ENCODE measurements at places on chromosomes 2 and 18. TPM values are rescaled to one million over a fixed set of nuclear protein-coding genes. Genes with fewer than 3 reads are reported as not detected.
A peak's percentile ranks its signal among the peaks of the same experiment; 100 is the strongest.

- no peaks in the 10 kb centered on the region for H3K4me1 ChIP-seq
- H3K4me3 ChIP-seq = no peak overlapping the region
- H3K27me3 ChIP-seq = no peaks in the 10 kb centered on the region
- H3K36me3 ChIP-seq = no peaks in the 10 kb centered on the region
- no peak for DNase-seq
These were observed 184.2 kb downstream of the RND3 start for GRCh38 chr2:150303281-150303680.

EMILIN2 gene
- 22.6 TPM for total RNA-seq

GRCh38 chr2:226118471-226119429 is 680.9 kb downstream of the IRS1 start:
- H3K4me3 ChIP-seq = peak overlapping the region; percentile 17
- H3K4me1 ChIP-seq = peaks cover 6% of the 10 kb centered on the region
- no peak overlapping the region for H3K27ac ChIP-seq

GRCh38 chr2:57330447-57330846 is 716.2 kb upstream of the VRK2 start:
- H3K4me1 ChIP-seq = no peaks in the 10 kb centered on the region
- H3K27ac ChIP-seq = no peak overlapping the region
- no peak for DNase-seq
- no peaks in the 10 kb centered on the region for H3K27me3 ChIP-seq
- no peaks in the 10 kb centered on the region for H3K36me3 ChIP-seq
- H3K4me3 ChIP-seq = no peak overlapping the region

FLACC1 gene
- 11.1 TPM for total RNA-seq

GRCh38 chr2:6359964-6360363 is 505.7 kb downstream of the CMPK2 start:
- H3K4me1 ChIP-seq = no peaks in the 10 kb centered on the region
- no peak overlapping the region for H3K4me3 ChIP-seq
- no peaks in the 10 kb centered on the region for H3K27me3 ChIP-seq
- no peaks in the 10 kb centered on the region for H3K36me3 ChIP-seq
- no peak overlapping the region for H3K27ac ChIP-seq
- DNase-seq = no peak

GRCh38 chr2:164910101-164910899 is 45.0 kb downstream of the SLC38A11 start:
- H3K36me3 ChIP-seq = no peaks in the 10 kb centered on the region
- no peak overlapping the region for H3K27ac ChIP-seq
- DNase-seq = no peak
- H3K4me3 ChIP-seq = no peak overlapping the region
- H3K4me1 ChIP-seq = peaks cover 13% of the 10 kb centered on the region
- H3K27me3 ChIP-seq = no peaks in the 10 kb centered on the region

ZAP70 gene
- 3.4 TPM for total RNA-seq

- no peak overlapping the region for H3K27ac ChIP-seq
- no peak overlapping the region for H3K4me3 ChIP-seq
- DNase-seq = no peak
These were observed 3.1 kb downstream of the STK39 start for GRCh38 chr2:168244318-168244717.

DNA sequence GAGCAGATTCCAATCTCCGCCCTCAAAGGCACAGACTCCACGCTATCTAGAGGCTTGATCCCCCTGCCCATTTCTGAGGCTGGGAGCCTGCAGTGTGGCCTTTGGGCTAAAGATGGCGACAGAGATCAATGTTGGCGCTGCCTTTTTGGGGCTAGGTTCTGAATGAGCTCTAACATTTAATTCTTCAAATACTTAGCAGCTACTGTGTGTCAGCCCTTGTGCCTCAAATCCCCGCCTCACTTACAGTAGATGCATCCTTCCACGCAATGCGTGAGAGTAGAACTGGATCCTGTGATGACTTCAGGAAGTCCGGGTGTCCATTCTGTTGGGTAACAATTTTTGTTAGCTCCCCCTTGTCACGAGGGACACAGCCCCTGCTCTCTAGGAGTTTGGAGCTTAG is 12.4 kb downstream of the IL1F10 start:
- no peaks in the 10 kb centered on the region for H3K36me3 ChIP-seq
- DNase-seq = no peak
- H3K4me1 ChIP-seq = no peaks in the 10 kb centered on the region
- no peaks in the 10 kb centered on the region for H3K27me3 ChIP-seq
- no peak overlapping the region for H3K27ac ChIP-seq

- H3K4me1 ChIP-seq = peaks cover 18% of the 10 kb centered on the region
- DNase-seq = no peak
- H3K27ac ChIP-seq = peak overlapping the region; percentile 90
- peak overlapping the region; percentile 80 for H3K4me3 ChIP-seq
- H3K27me3 ChIP-seq = no peaks in the 10 kb centered on the region
These were observed 595 bp upstream of the HDHD2 start for GRCh38 chr18:47150824-47151366.

- no peaks in the 10 kb centered on the region for H3K36me3 ChIP-seq
- H3K4me1 ChIP-seq = peaks cover 7% of the 10 kb centered on the region
- no peak overlapping the region for H3K4me3 ChIP-seq
- no peak for DNase-seq
These were observed 26.2 kb downstream of the SH2D6 start for GRCh38 chr2:85444629-85445172.

MC5R gene
- total RNA-seq = not detected

DNA sequence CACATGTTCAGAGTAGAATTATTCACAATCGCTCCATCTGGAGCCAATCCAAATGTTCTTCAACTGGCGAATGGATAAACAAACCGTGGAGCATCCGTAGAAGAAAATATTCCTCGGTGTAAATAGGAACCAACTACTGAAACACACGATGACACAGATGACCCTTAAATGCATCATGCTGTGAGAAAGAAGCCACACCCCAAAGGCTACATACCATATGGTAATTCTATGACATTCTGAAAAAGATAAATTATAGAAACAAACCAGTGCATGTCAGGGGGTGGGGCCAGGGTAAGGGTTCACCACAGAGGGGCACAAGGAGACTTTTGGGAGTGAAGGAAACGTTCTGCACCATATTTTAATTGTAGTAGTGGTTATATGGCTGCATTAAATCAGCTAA is 312.2 kb upstream of the SMIM21 start:
- no peak overlapping the region for H3K27ac ChIP-seq
- DNase-seq = no peak
- no peaks in the 10 kb centered on the region for H3K27me3 ChIP-seq

DNA sequence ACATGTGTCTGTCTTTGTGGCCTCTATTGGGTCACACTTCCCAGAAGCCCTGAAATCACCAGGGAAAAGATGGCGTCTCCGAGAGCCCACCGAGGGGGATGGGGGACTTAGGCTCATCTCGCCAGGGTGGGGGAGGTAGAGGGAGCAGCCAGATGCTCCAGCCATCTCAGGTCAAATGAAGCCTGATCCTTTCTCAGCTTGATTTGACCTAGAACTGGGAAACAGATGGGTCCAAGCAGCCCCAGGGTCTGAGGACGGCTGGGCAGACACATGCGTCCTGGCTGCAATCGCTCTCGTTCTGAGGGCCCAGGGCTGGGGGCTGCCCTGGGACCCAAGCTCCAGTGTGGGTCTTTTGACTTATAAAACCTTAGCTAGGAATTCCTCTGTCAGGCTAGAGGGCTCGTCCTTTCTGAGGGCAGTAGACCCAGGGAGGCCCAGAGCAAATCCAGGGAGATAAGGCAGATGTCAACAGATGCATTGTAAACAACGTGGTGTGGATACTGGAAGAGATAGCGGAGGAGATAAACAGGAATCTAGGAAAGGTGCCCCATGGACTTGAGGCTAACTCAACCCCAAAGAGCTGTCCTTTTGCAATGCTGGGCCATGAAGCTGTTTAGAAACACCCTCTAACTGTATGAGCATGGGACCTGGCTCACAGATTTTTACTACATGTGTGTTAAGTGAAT is 127.7 kb downstream of the MYCN start:
- H3K36me3 ChIP-seq = no peaks in the 10 kb centered on the region
- DNase-seq = no peak
- H3K27ac ChIP-seq = no peak overlapping the region
- H3K27me3 ChIP-seq = no peaks in the 10 kb centered on the region
- H3K4me3 ChIP-seq = no peak overlapping the region

DNA sequence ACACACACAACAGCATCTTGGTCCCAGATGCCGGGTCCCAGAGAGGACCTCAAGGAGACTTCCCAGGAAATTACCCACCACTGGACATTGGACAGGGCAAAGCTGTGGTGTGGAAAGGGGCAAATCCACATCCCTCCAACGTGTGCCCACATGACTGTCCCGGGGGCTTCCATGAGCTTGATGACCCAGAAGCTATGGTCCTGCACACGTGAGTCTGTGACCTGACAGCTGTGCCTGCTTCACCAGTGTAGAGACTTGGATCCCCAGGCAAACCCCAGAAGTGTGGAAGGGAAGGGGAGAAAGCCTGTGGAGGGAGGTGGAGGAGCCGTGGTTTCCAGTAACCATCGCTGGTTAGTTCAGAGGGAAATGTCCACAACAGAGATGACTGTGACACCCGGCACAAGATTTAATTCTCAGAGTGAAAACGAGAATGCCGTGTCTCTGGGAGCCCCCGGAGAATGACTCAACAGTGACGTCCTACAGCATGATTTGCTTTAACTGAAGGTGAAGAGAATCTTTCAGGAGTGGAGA is 19.1 kb upstream of the GPR55 start:
- no peaks in the 10 kb centered on the region for H3K36me3 ChIP-seq
- no peak for DNase-seq
- H3K27me3 ChIP-seq = no peaks in the 10 kb centered on the region
- no peak overlapping the region for H3K27ac ChIP-seq

CNGA3 gene
- not detected for total RNA-seq

TMEM200C gene
- not detected for total RNA-seq

IL18R1 gene
- 22.2 TPM for total RNA-seq

- peaks cover 13% of the 10 kb centered on the region for H3K36me3 ChIP-seq
- no peaks in the 10 kb centered on the region for H3K27me3 ChIP-seq
- no peak overlapping the region for H3K27ac ChIP-seq
These were observed 44.1 kb upstream of the ORC2 start for GRCh38 chr2:201007584-201007998.

GCKR gene
- total RNA-seq = 1.8 TPM

SAG gene
- not detected for total RNA-seq

GNLY gene
- 1.5 TPM for total RNA-seq

GRCh38 chr2:8222979-8223694 is 458.7 kb upstream of the ID2 start:
- no peak for DNase-seq
- no peak overlapping the region for H3K4me3 ChIP-seq
- H3K27me3 ChIP-seq = no peaks in the 10 kb centered on the region
- no peaks in the 10 kb centered on the region for H3K36me3 ChIP-seq

- no peaks in the 10 kb centered on the region for H3K36me3 ChIP-seq
- no peak for DNase-seq
- no peaks in the 10 kb centered on the region for H3K27me3 ChIP-seq
- peaks cover 11% of the 10 kb centered on the region for H3K4me1 ChIP-seq
- H3K4me3 ChIP-seq = no peak overlapping the region
These were observed 19.3 kb upstream of the ACKR3 start for GRCh38 chr2:236550290-236550689.
